T47D (cell line): ENCODE measurements at places on chromosomes 12 and 14.
A peak's percentile ranks its signal among the peaks of the same experiment; 100 is the strongest.

GRCh38 chr14:80669426-80669825, 272.1 kb downstream of the CEP128 start:
- no peak for DNase-seq

- DNase-seq = peak; percentile 18
These were observed 8.7 kb upstream of the ITFG2 start for GRCh38 chr12:2803635-2804392.

DNA sequence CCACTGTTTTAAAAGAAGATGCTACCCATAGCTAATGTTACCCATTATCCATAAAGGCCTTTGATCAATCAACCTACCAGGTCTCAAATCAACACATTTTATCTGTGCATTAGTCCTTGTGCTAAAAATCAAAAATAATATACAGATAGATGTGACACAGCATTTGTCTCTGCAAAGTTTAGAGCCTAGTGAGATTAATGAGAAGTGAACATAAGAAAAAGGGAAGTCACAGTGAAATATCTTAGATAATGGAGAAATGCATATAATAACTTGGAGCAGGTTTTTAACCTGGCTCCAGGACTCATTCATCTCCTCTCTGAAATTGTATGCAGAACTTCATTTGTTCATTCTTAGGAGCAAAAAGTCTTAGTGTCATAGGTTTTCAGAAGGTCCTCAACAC, 7.2 kb downstream of the PDE3A start:
- no peak for DNase-seq

DNA sequence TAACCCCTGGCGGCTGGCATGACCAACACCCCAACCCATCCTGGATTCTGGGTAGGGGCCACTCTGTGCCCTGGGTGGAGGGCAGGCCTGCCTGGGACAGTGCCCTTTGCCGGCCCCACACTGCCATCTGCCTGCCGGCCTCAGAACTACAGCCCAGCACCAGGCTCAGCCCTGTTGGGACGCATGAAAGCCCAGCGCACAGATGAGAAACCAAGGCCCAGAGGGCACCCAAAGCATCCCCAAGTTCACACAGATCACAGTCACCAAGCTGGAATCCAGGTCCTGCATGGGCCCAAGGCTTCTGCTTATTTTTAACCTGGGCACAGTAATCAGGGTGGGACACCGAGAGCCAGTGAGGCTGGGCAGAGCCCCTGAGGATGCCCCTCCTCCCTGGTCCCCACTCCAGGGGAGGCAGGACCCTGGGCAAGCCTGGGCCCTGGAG, 26.2 kb downstream of the RFLNA start:
- peak; percentile 72 for DNase-seq

GRCh38 chr12:2390133-2390532, 337.3 kb downstream of the CACNA1C start:
- no peak for DNase-seq
